Hippocampal formation (tissue), 2 donors: ENCODE measurements at places on chromosomes 2 and 18.

- peak; percentile 23 for DNase-seq
These were observed 381.3 kb downstream of the SOX11 start for GRCh38 chr2:6073191-6074088.

DNA sequence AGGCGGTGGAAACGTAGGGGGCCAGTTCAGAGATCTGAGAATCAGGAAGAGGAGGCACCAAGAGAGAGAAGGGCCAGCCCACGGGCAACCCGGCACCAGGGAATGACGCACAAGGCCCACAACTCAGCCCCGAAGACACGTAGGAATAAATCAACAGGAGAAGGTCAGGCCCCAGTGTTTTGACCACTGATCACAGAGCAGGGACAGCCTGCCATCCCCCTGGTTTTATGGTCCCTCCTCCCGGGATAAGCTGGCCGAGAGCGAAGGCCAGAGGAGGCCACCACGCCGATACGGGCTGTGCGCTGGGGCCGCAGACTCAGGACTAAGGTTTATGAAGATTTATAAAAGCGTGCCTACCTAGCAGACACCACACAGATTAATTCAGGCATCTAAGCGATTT lies 341.4 kb downstream of the ZNF516 start:
- no peak for DNase-seq

DNA sequence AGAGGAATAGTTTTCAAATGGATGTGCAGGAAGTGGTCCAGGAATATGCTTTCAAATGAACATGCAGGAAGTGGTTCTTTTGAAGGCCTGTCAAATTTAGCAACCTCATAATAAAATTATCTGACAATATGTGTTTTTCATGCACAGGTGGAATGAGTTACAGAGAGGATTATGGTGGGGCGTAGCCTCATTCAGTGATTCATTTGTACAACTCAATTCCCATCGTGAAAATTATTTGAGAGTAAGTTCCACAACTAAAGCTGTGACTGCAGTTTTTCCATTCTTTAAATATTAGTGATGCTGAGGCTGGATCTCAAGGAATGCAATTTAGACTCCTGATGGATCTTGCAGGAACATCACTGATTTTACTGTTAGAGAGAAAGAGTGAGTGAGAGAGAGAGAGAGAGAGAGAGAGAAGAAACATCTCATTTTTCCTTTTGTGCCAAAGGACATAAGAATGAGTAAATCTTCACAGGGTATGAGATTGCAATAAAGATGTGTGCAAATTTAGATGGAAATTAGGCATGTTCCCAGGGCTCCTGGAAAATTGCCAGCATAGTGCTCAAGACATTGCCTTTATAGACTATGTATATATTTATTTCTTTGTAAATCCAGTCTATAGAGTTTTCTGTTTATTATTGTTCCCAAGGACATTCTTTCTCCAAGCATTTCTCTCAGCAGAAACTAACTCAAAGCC lies 394.9 kb upstream of the ZEB2 start:
- DNase-seq = no peak

DNA sequence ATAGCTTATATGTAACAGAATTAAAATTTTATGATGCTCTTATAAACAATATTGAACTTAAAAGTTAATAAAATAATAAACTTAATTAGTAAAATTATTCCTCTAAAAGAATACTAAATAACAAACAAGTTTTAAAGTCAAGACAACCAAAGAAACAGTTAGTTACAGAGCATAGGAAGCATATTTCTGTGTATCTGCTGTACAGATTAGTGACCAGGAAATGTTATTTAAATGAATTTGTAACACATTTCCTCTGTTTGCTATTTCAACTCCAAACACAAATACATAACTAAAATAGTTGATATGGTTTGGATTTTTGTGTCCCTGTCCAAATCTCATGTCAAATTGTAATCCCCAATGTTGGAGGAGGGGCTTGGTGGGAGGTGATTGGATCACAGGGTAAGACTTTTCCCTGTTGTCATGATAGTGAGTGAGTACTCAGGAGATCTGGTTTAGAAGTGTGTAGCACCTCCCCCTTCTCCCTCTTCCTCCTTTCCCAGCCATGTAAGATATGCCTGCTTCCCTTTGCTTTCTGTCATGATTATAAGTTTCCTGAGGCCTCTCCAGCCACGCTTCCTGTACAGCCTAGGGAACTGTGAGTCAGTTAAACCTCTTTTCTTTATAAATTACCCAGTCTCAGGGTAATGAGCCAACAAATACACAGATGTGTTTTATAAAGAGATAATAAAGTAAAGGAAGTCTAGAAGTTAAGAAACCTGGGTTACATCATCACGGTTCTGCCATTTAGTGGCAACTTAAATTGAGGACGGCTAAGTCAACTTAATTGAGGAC lies 51.8 kb downstream of the ROCK2 start:
- no peak for DNase-seq

DNA sequence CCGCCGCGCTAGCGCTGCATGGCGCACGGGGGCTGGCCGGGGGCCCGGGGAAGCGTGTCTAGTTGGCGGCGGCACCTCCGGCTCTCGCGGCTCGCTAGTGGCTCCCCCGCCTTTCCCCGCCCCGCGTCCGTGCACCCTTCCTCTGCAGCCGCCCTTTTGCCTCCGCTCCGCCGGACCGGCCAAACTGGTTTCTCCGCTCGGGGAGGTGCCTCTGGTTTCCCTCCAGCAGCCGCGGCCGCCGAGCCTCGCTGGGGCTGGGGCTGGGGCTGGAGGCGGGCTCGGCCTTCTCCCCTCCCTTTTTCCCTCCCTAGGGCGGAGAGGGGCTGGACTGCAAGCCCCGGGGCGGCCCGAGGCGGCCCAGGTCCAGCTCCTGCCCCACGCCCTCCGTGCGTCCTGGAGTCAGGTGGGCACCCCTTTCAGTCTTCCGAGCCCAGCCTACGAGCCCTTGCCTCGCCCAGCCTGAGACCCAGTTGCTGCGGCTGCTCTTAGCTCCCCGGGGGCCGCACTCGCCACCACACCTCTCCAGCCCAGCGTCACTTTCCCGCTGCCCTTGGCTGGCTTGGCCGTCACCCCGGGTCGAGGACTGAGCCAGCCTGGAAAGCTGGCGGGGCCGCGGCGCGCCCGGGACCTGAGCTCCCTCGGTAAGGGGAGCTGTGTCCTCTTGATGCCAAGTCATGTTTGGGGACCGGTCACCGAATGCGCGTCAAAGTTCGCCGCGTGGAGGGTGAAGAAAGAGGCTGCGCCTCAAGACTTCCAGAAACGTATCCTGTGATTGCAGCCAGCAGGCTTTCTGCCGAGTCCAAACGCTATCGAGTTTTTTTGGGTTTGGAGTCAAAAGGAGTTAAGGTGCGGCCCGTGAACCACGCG lies at the start of gene ATP8B1:
Gene ATP8B1, minus strand, starts transcription at position 213 of the 867 bp plus-strand sequence. CDS start 71,508 bp downstream, outside the sequence.
- DNase-seq = no peak

DNA sequence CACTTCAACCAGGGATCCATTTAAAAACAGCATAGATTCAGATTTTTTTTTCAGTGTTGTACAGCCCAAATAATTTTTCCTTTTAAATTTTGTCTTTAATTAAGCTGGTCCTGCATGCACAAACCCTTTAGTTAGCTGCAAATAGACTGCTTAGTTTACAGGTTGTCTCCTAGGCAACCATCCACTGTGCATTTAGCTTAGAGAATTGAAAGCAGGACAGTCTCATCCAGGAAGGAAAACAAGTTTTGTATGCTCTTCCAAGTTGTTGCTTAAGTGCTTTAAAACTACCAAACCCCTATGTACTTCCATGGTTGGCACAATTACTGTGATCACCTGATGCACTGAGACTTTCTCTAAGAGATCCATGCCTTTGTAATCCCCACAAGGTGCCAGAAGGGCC lies at the start of gene MAP3K19:
Gene MAP3K19, minus strand, starts transcription at position 148 of the 400 bp plus-strand sequence. CDS start 22,800 bp downstream, outside the sequence.
- no peak for DNase-seq

DNA sequence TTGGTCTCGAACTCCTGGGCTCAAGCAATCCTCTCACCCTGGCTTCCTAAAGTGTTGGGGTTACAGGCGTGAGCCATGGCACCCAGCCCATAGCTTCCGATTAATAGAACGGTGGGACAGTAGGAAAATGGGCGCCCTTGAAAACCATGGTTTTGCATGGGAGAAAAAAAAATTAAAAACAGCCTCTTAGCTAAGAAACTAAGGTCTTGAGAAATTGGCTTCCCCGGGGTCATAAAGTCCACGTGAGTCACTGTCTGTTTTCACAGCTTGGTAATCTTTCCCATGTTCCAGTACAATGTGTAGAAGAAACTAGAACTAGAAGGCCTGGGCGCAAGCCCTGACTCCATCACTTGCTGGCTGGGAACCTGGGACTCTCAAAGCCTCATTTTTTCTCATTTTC lies 20.7 kb downstream of the B3GNT2 start:
- no peak for DNase-seq

DNA sequence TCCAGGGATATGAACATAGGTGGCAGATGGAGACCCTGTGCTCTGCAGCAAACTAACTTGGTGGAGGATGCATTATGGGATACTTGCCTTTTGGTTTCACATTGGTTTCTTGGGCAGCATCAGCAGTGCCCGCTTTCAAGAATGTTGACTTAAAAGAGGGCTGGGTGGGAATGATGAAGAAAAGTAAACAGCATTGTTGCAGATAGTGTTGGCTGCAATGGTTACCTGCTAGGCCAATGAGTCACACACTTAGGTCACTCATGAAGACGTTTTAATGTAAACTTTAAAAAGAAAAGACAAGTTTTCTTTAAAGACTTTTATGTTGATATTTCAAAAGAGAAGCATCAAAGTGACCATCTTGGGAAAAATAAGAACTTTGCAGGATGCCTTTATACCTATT lies 26.1 kb upstream of the FAM237A start:
- DNase-seq = no peak

DNA sequence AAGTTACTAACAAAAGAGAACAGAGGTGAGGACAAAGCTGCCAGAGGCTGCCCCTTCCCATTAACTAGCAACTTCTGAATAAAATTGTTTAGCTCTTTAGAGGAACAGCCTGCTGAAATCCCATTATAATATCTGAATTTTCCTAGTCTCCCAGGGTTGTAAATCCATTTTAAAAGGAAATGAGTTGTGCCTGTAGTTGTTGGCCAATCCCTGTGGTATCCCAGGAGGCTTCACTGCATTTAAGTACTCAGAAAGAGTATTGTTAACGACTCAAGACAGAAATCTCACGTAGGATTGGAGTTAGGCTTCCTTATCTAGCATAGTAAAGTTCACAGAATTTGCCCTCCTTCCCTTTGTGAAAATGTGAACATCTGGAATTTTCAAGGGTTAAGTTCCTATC lies 8.9 kb downstream of the LAPTM4A start:
- DNase-seq = no peak

DNA sequence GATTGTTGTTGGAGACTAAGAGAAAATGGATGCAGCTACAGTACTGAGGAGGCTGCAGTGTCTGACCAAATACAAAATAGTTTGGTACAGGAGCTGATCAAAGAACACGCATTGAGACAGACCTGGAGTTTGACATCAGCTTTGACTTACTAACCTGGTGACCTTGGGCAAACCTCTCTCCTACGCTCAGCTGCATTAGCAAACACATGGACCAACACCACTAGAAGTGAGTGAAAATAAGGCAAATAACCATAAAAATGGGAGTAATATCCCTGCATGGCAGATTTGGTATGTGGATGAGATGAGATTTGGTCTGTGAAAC lies 126.5 kb downstream of the LPIN1 start:
- DNase-seq = no peak

DNA sequence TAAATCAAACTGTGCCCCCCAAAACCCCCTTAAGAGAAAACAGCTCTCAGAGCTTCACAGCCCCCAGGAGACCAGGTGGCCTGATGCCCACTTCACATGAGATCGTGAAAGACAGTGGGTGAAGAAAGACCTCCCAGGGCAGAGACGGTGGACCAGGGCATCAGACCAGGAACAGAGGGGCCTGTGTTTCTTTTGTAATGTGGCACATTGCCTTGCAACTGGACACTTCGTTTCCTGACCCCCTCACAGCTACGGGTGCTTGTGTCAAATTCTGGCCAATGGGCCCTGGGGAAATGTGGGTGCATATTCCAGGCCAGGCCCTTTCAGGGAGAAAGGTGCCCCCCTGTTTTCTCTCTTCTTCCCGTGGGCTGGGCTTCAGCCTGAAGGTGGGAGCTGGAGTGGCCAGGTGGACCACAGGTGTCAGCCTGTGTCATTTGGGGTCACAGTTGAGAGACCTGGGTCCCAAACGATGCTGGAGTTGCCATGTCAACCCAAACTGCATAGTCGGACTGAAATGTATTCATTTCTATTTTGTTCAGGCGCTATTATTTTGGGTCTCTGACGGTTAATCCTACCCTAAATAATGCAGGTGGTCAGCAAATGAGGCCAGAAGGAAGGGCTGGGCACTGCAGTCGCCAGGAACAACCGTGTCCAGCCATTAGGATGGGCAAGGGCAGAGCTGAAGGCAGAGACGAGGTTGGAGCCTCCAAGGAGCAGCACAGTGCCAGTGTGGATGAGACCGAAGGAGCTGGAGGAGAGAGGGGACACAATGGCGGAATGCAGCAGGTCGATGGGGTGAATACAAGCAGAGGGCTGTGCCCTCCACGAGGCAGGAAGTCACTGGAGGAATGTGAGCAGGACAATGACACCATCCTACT lies 338.2 kb downstream of the EIPR1 start:
- no peak for DNase-seq

GRCh38 chr18:54125429-54125828 lies 99.0 kb downstream of the MBD2 start:
- no peak for DNase-seq

DNA sequence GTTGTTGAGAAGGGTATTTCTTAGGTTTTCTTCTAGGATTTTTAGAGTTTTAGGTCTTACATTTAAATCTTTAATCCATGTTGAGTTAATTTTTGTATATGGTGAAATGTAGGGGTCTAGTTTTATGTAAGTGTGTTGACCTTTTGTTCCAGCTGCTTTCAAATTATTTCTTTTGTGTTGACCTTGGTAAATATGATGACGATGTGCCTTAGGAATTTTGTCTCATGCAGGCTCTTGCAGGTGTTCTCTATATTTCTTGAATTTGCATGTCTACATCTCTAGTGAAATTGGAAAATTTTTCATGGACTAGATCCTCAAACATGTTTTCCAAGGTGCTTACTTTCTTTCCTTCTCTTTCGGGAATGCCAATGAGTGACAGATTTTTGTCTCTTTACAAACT lies 1609.3 kb upstream of the ZEB2 start:
- no peak for DNase-seq

DNA sequence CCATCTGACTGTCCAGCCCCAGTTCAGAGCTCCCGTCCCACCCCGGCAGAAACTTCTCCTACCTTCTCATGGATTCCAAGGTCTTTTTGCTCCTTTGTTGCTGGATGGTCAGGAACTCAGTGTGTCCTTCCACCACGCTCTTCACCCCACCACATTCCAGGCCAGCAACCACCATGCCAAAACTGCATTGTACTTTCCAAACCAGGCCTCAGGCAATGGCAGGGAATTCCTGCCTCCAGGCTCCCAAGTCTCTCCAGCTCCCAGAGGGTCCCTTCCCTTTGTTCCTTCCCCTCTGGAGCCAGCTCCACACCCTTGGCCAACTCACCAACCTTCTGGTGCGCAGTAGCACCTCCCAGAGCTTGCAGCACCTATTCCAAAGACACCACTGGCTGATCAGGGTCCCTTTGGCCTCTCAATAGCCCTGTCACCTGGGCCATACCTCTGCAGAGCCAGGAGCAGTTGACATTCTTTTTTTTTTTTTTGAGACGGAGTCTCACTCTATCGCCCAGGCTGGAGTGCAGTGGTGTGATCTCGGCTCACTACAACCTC lies 8.1 kb downstream of the CHMP1B start:
- no peak for DNase-seq
